ENCODE measurements at places on chromosomes 1 and 21.

DNA sequence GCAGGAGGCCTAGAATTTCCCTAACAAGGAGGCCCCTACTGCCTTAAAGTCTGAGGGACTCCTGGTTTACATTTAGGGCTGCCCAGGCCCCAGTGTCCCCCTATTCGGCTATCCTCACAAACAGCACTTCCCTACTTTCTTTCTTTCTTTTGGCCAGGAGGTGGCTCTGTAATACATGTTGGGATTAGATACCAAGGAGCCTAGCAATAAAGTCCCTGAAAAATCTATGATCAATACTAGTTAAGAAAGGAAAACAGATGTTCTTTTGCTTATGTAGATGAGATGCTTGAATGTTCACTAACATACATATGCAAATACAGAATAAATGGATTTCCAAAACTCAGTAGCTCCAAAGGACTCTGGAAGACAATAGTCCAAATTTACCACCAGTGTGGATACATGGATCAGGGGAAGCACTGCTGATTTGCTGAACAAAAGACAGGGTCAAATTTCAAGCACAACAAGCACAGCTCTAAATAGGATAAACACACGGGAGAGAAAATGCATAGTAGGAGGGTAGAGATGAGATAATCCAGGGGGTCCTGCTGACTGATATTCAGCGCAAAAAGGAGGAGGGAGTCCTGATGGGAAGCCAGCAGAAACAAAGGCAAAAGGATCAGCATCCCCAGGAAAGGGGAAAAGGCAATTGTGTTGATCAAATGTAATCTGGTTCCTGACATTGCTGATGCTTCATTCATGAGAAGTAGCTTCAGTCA is 240.0 kb downstream of the NUF2 start:
- no peak for DNase-seq

GRCh38 chr1:42454403-42454802 is 1.4 kb downstream of the ZMYND12 start:
- DNase-seq: no peak

DNA sequence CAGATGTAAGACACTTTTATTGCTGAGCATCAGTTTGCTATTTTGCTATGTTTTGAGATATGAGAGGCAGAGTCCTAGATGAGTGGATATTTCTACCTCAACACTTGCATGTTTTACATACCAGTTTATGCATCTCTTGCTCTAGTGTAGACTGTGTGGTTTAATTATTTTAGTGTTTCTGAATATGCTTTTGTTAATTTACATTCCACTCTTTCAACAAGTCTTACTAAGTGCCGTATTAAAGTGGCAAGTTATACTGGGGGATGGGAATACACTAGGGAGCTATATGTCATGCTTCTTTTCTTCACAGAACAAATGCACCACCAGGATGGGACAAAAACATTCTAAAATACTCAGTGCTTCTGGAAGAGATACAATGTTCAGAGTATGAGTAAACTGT is 507.7 kb upstream of the PRMT6 start:
- no peak for DNase-seq

DNA sequence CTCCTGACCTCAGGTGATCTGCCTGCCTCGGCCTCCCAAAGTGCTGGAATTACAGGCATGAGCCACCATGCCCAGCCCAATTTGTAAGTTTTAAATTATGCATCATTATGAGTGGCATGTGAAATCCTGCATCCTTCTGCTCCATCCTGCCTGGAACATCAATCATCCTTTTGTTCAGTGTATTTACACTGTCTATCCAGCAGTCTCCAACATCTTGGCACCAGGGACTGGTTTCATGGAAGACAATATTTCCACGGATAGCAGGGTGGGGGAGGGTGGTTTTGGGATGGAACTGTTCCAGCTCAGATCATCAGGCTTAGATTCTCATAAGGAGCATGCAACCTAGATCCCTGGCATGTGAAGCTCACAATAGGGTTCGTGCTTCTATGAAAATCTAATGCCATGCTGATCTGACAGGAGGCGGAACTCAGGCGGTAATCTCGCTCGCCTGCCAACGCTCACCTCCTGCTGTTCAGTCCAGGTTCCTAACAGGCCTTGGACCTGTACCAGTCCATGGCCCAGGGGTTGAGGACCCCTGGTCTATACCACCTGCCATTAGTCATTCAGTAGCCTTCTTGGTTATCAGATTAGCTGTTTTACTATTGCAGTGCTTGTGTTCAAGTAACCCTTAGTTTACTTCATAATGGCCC is 22.2 kb upstream of the TCEA3 start:
- no peak for DNase-seq

DNA sequence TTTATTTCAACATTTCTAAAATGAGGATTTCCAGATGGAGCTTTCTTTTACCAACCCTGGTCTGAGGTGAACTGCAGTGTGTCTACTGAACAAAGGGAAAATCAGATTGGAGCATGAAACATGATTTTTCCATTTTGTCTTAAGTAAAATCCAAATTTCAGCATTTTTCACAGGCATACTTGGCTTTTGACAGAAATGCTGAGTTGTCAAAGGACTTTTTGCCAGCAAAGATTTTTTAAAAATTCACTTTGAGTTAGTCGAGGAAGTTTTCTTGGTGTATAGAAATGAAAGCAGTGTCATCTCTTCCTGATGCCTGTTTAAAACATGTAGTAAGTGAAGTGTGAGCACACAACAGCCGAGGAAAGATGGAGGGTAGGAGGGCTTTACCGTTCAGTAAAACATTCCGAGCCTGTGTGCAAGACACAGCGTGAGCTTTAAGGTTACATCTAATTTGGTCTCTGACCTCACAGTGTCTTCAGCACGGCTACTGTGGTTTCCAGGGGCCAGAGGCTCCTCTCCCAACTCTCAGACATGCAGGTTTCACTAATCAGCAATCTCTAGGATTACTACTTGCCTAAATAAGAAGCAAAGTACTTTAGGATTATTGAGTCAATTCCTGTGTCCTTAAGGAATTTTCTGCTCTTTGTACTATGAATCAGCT is 45.9 kb downstream of the SAMD13 start:
- no peak for DNase-seq

GRCh38 chr1:215321802-215322201 is 239.3 kb downstream of the KCNK2 start:
- DNase-seq: no peak

GRCh38 chr1:210505601-210506496 is 177.1 kb downstream of the HHAT start:
- DNase-seq: no peak

- DNase-seq: no peak
These were observed 354.2 kb upstream of the ESRRG start for GRCh38 chr1:217077426-217077825.

DNA sequence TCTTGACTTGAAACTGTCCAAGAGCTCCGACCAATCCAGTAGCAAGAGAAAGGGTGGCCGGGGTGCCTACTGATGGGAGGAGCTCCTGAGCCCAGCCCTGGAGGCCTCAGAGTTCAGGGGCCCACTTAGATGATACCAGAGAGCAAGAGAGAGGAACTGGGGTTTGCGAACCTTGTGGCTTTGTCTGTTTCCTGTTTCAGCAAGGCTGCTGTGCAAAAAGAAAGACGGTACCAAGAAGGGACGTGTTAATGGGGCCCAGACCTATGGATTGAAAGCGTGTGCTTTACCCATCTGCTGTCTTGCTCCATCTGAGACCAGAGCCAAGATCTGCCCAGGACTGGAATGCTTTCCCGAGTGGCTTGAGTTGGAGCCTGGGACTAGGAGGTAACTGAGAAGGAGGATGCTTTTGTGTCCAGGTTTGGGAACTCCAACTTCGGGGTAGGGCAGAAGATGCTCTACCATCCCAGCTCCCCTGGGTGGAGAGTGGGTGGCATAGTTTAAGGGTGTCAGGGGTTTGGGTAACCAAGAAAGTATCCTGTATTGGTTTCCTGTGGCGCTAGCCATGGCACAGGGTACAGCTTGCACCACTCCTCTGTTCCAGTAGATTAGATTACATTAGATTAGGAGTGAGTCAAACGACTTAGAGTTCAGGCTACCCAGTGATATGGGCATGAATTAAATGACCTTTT is at the start of gene TRAF3IP3:
TRAF3IP3 (plus strand) TSS at position 128 of the 689 bp plus-strand sequence. CDS start 3,987 bp downstream, outside the sequence.
- DNase-seq: peak; percentile 54

- DNase-seq: no peak
These were observed 127.2 kb downstream of the LACTBL1 start for GRCh38 chr1:22845398-22845935.

GRCh38 chr1:183245357-183245756 is 59.3 kb downstream of the LAMC2 start:
- no peak for DNase-seq

- no peak for DNase-seq
These were observed 24.6 kb downstream of the PODN start for GRCh38 chr1:53086491-53087070.

- DNase-seq: no peak
These were observed 2.7 kb downstream of the PIK3CD start for GRCh38 chr1:9654051-9654833.

- DNase-seq: no peak
These were observed 2.5 kb downstream of the VWA1 start for GRCh38 chr1:1437904-1438376.

DNA sequence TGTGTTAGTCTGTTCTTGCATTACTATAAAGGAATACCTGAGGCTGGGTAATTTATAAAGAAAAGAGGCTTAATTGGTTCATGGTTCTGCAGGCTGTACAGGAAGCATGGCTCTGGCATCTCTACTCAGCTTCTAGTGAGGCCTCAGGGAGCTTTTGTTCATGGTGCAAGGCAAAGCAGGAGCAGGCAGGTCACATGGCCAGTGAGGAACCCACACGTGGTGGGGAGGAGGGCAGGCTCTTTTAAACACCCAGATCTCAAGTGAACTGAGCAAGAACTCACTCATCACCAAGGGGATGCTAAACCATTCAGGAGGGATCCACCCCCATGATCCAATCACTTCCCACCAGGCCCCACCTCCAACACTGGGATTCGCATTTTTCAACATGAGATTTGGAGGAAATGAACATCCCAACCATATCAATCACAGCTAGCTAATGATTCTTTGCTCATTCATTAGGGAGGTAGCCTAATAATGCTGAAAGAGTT is 51.4 kb upstream of the RAP1A start:
- no peak for DNase-seq

GRCh38 chr1:18010945-18011344 is 96.7 kb upstream of the IGSF21 start:
- no peak for DNase-seq

DNA sequence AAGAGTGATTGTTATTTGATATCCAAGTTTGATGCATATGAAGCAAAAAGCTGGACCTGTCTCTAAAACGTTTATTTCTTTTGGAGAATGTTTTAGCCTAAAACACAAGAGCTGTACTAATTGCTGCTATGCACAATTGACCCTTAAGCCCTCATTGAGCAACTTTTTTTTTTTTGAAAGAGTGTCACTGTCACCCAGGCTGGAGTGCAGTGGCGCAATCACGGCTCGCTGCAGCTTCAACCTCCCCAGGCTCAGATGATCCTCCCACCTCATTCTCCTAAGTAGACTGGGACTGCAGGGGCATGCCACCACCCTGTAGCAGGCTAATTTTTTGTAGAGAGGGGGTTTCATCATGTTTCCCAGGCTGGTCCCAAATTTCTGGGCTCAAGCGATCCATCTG is 129.1 kb downstream of the PIK3R3 start:
- DNase-seq: no peak

- DNase-seq: no peak
These were observed at the start of gene OR14K1 for GRCh38 chr1:247738315-247738714. Gene OR14K1, plus strand, starts transcription at chr1:247738615. Its CDS starts 0 bp downstream, at chr1:247738615.

DNA sequence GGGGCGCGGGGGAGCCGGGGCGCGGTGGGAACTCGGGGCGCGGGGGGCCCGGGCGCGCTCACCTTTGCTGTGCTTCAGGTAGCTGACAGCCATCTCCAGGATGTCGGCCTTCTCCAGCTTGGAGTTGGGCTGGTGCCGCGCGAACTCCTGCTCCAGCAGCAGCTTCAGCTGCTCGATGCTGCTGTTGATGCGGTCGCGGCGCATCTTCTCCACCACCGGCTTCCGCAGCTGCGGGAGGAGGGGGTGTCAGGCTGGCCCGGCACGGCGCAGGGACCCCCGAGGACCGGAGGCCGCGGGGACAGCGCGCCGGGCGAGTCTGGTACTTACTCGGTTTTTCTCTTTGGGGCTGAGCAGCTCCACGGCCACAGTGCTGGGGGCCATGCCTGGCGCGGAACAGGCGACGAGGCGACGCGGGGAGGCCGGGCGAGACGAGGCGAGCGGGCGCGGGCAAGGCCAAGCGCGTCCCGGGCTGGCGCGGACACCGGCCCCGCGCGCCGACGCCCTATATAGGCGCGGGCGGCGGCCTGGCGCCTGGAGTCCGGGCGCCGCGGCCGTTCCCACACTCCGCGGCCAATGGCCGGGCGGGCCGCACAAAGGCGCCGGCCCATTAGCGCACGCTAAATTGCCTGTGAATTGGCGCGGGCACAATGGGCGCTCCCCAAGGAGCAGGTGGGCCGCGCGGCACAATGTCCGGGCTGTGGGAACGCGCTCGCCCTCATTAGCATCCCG is at the start of gene HES5:
HES5 (minus strand) TSS at position 480 of the 729 bp plus-strand sequence; CDS start at position 381, 99 bp downstream.
- no peak for DNase-seq

DNA sequence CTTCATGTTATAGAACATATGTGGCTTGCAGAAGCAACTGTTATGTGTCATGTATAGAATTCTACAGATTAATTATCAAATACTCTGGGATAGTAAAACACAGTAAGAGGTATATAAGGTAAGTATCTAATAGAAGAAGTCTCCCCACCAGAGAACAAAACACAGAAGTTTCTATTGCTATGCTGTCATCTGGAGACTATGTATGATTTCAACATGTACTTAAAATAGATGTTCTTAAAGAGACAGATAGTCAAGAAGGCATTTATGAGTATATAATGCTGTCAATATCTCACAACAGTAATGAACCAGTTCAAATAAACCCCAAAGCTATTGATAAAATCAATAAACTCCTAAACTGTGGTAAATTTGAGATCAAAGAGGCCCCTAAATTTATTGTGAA is 8.1 kb upstream of the ADCY10 start:
- no peak for DNase-seq

DNA sequence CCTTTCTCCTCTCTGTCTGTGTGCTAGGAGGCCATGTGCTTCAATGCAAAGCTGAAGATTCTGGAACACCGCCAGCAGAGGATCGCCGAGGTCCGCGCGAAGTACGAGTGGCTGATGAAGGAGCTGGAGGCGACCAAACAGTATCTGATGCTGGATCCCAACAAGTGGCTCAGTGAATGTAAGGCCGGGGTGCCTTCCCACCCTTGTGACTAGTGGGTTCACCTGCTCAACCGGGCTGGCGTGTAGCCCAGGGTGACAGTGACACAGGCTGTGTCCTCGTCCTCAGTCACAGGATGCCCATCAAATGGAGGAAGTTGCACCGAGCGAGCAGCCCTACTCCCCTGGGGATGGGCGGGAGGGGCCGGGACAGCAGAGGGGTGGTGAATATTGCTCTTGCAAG is 544.1 kb downstream of the KIF26B start:
- no peak for DNase-seq

GRCh38 chr1:46399307-46399706 is 5.2 kb downstream of the FAAH start:
- no peak for DNase-seq

DNA sequence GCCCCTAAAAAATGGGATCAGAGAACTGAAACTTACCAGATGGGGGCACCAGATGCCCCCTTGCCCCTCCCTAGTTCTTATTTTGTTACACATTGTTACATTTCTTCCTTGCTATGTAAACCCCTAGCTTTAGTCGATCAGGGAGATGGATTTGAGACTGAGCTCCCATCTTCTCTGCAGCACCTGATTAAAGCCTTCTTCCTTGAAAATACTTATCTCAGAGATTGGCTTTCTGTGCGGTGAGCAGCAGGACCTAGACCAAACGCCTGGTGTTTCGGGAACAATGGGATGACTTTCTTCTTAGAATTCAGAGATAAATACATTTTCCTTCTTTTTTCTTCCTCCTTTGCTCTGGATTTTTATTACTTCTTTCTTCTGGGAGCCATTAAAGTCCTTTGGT is 16.7 kb upstream of the LSM10 start:
- DNase-seq: no peak
